IMR-90 (cell line): ENCODE measurements at places on chromosomes 11 and 22.

- DNase-seq = no peak
These were observed 202.1 kb downstream of the NXPE2 start for GRCh38 chr11:114880442-114880841.

GRCh38 chr11:16313846-16314245 lies 42.5 kb downstream of the SOX6 start:
- DNase-seq = no peak

DNA sequence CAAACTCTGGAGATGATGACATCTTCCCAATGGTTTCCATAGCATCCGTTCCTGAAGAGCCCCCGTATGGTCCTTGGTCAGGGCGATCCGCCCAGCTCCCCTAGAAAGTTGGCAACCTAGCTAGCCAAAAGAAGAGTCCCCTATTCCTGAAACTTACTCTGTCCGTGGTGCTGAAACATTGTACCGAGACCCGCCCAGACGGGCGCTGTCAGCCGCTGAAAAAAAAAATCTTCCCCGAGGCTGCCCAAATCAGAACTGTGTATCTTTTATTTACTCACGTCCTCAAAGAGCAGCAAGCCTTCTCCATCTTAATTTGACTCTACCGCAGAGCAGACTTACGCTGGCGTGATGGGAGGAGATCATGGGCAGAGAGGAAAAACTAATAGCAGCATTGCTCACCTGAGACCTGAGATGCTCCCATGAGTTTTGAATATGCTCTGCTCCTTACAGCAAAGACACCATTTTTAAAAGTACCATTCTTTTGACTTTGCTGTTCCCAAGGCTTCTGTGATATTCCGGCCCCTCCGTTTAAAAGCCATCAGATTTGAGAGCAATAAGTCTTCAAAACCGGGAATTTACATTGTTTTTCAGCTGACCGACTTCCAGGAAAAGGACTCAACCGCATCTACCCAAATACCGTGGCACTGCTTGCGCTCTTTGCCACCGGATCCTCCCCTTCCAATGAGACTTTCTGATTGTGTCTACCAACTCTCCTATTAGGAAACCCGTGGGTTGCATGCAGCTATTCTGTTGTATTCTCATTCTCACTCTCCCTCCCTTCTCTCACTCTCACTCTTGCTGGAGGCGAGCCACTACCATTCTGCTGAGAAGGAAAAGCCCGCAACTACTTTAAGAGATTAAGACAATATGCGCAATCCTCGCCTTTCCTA lies at the start of gene SLC17A6:
TSS of gene SLC17A6 (plus strand) at position 786 of the 890 bp plus-strand sequence. CDS start 153 bp downstream, outside the sequence.
- DNase-seq = peak; percentile 8

DNA sequence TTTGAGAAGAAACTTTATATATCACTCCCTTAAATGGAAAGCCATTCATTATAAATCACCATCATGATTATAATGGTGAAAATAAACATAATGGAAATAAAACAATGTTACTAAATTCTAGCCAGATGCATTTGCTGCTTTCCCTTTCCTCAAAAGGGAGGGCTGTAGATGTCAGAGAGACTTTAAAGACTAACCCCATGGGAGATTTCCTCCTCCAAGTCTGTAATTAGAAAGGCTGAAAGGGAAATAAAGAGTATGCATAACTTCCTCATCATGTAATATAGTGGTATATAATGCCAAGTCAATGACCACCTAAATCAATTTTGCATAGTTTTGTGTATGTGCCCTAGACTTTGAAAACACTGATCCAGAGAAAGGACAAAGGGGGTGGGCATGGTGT lies 6.4 kb downstream of the CD6 start:
- no peak for DNase-seq

DNA sequence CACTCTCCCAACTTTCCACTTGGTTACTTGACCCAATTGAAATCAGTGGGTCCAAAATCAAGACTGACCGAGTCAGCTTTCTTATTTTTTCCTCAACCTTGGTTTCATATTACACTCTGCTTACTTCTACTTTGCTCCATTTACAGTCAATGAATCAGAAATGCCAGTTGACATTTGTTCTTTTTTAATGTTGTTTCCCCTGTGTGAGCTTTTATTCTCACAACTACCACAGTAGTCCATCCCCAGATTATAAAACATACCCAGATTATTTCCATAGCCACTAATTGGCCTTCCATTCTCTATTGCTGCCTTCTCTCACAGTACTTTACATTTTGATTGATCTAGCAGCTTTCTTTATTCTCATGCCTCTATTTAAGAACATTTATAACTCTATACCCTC lies 50.0 kb downstream of the DNAJC24 start:
- peak; percentile 13 for DNase-seq

- peak; percentile 11 for DNase-seq
These were observed 29.0 kb downstream of the SGSM1 start for GRCh38 chr22:24834845-24835570.

GRCh38 chr11:21411104-21411503 lies 741.7 kb downstream of the NELL1 start:
- no peak for DNase-seq

GRCh38 chr11:93608364-93608763 lies 53.1 kb upstream of the CEP295 start:
- DNase-seq = no peak

DNA sequence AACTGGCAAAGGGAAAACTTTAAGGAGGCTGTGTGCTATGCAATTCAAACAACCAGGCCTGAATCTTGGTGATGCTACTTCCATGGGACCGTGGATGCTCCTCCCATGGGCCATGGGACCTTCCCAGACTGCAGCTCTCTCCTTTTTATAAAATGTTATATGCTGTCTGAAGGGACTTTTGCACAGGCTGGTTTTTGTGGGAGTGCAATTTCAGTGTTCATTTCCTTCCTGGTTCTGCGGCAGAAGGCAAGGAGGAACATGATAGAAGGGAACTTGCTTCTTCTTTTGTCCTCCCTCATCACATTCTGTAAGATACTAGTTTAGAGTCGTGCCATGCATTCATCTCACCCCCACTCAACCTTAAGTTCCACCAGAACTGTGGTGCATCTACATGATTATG lies 68.9 kb downstream of the C11orf58 start:
- DNase-seq = no peak

GRCh38 chr22:17112491-17113042 lies 8.6 kb downstream of the TMEM121B start:
- DNase-seq = no peak

- no peak for DNase-seq
These were observed 11.4 kb downstream of the PAX6 start for GRCh38 chr11:31799435-31800397.

GRCh38 chr11:36091256-36091811 lies 147.5 kb downstream of the LDLRAD3 start:
- peak; percentile 79 for DNase-seq
